H4 (cell line): ENCODE measurements at places on chromosomes 6 and 20. TPM values are rescaled to one million over a fixed set of nuclear protein-coding genes. Genes with fewer than 3 reads are reported as not detected.

ENPP4 gene
- 1.5 and 1.6 TPM in 2 replicates for total RNA-seq

RFX6 gene
- total RNA-seq, result not detected in 2 replicates

PRELID3B gene
- total RNA-seq, result 46.9 and 53.4 TPM in 2 replicates

PKHD1 gene
- not detected in 2 replicates for total RNA-seq

HECA gene
- 2.9 and 3.0 TPM in 2 replicates for total RNA-seq

SEMG1 gene
- total RNA-seq, result not detected in 2 replicates

HLA-DOB gene
- not detected in 2 replicates for total RNA-seq

FHL5 gene
- not detected in 2 replicates for total RNA-seq

ABHD16B gene
- total RNA-seq, result not detected in 2 replicates

LY6G6C gene
- not detected in 2 replicates for total RNA-seq

PSORS1C1 gene
- 0.06 and 0.35 TPM in 2 replicates for total RNA-seq

TREM2 gene
- total RNA-seq, result 0.27 TPM in 1 of 2 replicates, not detected in the other

PAX1 gene
- not detected in 2 replicates for total RNA-seq

FGD2 gene
- total RNA-seq, result not detected in 2 replicates

PTPRT gene
- total RNA-seq, result not detected in 2 replicates

TNNC2 gene
- not detected in 2 replicates for total RNA-seq

SPINT4 gene
- not detected in 2 replicates for total RNA-seq

TRAPPC3L gene
- 0.17 TPM in 1 of 2 replicates, not detected in the other for total RNA-seq

RPP21 gene
- total RNA-seq, result 48.2 and 71.3 TPM in 2 replicates

ADGRG6 gene
- 0.49 and 0.68 TPM in 2 replicates for total RNA-seq

TMEM217 gene
- 1.1 and 1.6 TPM in 2 replicates for total RNA-seq

XKR7 gene
- not detected in 2 replicates for total RNA-seq

ENPP3 gene
- total RNA-seq, result not detected in 2 replicates

KCNK16 gene
- total RNA-seq, result not detected in 2 replicates

LTB gene
- not detected in 2 replicates for total RNA-seq

DNMT3B gene
- total RNA-seq, result 3.3 and 5.4 TPM in 2 replicates

LPA gene
- total RNA-seq, result not detected in 2 replicates
